Mammary epithelial cell (primary cell): ENCODE measurements at places on chromosomes 4 and X. TPM values are rescaled to one million over a fixed set of nuclear protein-coding genes. Genes with fewer than 3 reads are reported as not detected.

The SCRG1 gene
- polyA plus RNA-seq = not detected

The PGAM4 gene
- 0.48 TPM for polyA plus RNA-seq

The DMD gene
- polyA plus RNA-seq = 12.2 TPM

The NUDT10 gene
- polyA plus RNA-seq = 3.1 TPM

The CTAG1B gene
- not detected for polyA plus RNA-seq

The CSN1S1 gene
- not detected for polyA plus RNA-seq

The C4orf51 gene
- not detected for polyA plus RNA-seq

The GC gene
- polyA plus RNA-seq = not detected

The RTL5 gene
- polyA plus RNA-seq = 0.65 TPM
